ENCODE measurements at places on chromosomes 6 and 20.

- DNase-seq, result no peak
These were observed 92.9 kb downstream of the SHLD1 start for GRCh38 chr20:5843054-5843592.

- no peak for DNase-seq
These were observed 179.5 kb downstream of the TFAP2A start for GRCh38 chr6:10235344-10235743.

GRCh38 chr6:106152952-106153351 is 66.8 kb downstream of the PRDM1 start:
- no peak for DNase-seq

- DNase-seq, result no peak
These were observed 52.5 kb downstream of the SSR1 start for GRCh38 chr6:7260291-7261031.

DNA sequence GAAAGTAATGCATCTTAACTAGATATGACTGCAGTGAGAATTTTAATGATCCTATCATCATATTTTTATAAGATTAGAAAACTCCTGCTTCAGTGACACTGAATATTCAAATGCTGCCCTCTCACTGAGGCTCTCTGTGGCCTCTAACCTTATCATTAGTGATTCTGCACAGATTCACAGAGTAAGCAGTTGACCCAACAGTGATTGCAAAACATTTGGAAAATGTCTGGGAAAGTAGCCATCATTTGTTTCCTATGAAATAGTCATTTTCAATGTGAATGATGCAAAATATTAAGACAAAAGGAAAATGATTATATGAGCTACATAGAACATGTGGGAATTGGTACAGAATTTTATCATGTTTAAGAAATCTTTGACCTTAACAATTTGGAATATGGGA is 210.3 kb downstream of the TBX18 start:
- peak; percentile 28 for DNase-seq

DNA sequence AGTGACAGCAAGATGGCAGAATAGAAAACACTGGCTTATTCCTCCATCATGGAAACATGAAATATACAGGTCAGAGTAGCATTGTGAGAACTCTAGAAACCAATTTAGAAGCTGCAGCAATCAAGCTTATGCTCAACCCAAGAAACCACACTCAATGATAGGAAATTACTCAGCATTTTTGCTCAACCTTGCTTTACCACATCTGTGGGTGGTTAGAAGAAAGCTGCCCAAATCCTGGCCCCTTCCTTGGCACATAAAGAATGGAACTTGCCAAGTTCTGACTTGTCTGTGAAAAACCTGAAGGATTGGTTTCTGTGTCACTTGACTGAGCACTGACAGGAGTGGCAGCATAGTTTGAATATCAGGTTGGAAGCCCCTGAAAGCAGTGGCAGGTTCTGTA is 108.0 kb upstream of the MOCS1 start:
- DNase-seq, result no peak

GRCh38 chr6:115064680-115065079 is 721.9 kb upstream of the HS3ST5 start:
- DNase-seq, result no peak

- no peak for DNase-seq
These were observed 23.5 kb downstream of the MAPK14 start for GRCh38 chr6:36050947-36051710.

- DNase-seq, result no peak
These were observed 15.3 kb upstream of the TCF15 start for GRCh38 chr20:625360-625932.

DNA sequence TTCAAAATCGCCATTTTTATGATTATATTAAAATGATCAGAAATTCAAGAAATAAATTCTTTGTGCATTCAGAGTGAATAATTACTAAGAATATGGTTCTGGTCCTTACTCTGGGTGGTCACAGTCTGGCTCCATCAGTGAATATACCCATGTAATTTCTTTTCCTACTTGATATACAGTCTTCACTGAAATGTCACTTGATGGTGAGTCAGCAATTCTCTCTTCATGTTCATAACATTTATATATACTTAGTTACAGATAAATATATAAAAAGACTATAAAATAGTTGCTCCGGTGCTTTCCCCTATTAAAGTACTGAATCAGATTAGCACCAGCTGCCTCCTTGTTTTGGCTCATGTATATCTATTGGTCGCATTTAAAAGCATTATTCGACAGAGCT is 56.4 kb upstream of the MTRF1L start:
- DNase-seq, result no peak

GRCh38 chr6:72246926-72247325 is 360.6 kb downstream of the RIMS1 start:
- no peak for DNase-seq

DNA sequence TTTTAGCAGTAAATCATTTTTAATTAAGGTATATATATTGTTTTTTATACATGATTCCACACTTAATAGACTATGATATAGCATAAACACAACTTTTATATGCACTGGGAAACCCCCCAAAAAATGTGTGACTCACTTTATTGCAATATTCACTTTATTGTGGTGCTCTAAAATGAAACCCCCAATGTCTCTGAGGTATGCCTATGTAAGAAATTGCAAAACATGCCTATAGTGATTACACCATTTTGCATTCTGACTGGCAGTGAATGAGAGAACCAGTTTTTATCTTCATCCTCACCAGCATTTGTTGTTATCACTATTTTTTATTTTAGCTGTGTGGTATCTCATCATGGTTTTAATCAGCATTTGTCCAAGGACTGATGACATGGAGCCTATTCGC is 8.5 kb upstream of the CST11 start:
- no peak for DNase-seq

DNA sequence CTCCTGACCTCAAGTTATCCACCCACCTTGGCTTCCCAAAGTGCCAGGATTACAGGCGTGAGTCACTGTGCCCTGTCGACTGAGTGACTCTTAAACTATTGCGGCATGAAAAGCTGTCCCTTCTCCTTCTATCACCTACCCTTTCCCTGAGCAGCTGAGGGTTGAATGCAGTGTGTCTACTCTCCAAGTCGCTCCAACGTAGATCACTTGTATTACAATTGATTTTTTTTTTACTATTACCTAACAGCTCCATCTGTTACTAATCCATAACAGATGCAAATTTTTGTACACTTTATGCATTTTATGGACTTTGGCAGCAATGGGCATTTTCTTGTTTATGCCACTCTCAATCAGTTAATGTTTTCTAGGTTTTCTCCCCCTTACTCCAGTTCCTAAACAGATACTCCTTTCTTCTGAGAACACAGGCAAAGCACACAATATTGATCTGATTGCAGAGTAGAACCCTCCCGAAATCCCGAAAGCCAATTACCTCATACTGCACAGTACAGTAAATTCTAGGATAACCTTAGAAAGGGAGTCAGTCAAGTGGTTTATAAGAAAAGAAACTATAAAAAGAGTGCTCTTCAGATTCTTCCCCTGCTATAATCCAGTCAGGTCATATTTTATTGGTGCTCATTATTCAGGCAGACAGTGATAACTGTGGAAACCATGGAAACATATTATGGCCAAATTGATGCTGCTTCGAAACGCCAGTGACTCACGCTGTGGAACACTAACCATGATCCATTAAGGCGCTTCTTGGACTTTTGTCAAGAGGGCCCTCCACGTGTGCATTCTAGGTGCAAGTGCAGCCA is 273.0 kb downstream of the ADGB start:
- no peak for DNase-seq

DNA sequence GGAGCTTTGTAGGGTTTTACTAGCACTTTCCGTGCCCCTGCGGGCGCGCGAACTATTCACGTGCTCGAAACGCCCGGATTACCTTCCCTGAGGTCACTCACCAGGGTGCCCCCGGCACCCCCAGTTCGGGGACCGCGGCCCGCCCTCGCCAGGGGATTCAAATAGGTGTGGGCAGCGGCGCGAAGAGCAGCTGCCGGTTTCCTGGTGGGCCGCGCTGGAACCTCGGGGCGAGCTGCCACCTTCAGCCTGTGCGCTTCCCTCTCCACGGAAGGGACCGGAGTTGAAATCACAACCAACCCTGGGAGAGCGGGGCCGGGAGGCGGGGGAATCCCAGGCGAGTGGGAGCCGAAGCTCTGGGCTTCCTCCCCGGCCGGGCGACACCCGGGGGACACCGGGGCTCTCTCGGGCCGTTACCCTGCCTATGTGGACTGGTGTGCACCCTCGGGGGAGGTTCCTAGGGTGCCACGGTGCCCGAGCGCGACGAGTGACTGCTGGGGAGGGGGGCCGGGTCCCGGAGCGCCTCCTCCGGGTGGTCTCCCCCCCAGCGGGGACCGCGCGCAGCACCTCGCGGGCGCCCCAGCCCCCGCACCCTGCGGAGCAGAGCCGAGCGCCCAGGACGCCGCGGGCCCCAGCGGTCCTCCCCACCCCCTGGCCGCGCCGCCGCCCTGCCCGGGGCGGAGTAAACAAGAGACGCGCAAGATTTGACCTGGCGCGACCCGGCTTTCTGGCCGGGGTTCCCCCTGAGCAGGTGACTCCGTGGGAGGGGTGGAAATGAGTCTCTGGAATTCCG is 2.1 kb upstream of the HIVEP2 start:
- DNase-seq, result peak; percentile 70

- DNase-seq, result no peak
These were observed 10.8 kb upstream of the MICAL1 start for GRCh38 chr6:109466212-109466923.
